ENCODE measurements at places on chromosomes 13 and 19. TPM values are rescaled to one million over a fixed set of nuclear protein-coding genes. Genes with fewer than 3 reads are reported as not detected.

Gene DHDH
- not detected for total RNA-seq

Gene PRR22
- total RNA-seq = 0.44 TPM

Gene ADAT3
- 4.3 TPM for total RNA-seq

Gene SMAD9
- 5.2 TPM for total RNA-seq

Gene ATG4D
- total RNA-seq = 12.9 TPM

Gene ZNF208
- total RNA-seq = 0.33 TPM

Gene GAPDHS
- total RNA-seq = 0.17 TPM

Gene NLRP7
- total RNA-seq = under 0.01 TPM

Gene WTIP
- 13.2 TPM for total RNA-seq

Gene VN1R2
- not detected for total RNA-seq

Gene OBI1
- 14.1 TPM for total RNA-seq

Gene PRKCSH
- 290 TPM for total RNA-seq

Gene ZNF880
- total RNA-seq = 21.8 TPM

Gene MIA
- total RNA-seq = 0.83 TPM

Gene CCL25
- total RNA-seq = not detected

Gene PLK5
- total RNA-seq = not detected

Gene ZNF85
- total RNA-seq = 1.5 TPM

Gene CEACAM6
- not detected for total RNA-seq

Gene LIM2
- not detected for total RNA-seq

Gene GPC6
- 76.8 TPM for total RNA-seq

Gene NKPD1
- total RNA-seq = under 0.01 TPM

Gene C5AR2
- not detected for total RNA-seq

Gene N4BP2L2
- total RNA-seq = 126 TPM

Gene NKG7
- total RNA-seq = not detected

Gene FAAP24
- total RNA-seq = 2.2 TPM

Gene CYP4F2
- total RNA-seq = not detected

Gene DCLK1
- total RNA-seq = 19.5 TPM

Gene C19orf67
- total RNA-seq = 0.17 TPM

Gene IQCN
- total RNA-seq = 1.8 TPM

Gene URAD
- total RNA-seq = not detected

Gene UBE2L5
- total RNA-seq = 0.17 TPM

Gene WDR88
- not detected for total RNA-seq

Gene F10
- 33.4 TPM for total RNA-seq

Gene PSG2
- 0.50 TPM for total RNA-seq
